ENCODE measurements at places on chromosomes 11 and 22.

- no peak for DNase-seq
These were observed 8.5 kb downstream of the TIMP3 start for GRCh38 chr22:32809786-32810554.

- DNase-seq, result no peak
These were observed 52.1 kb downstream of the LHFPL7 start for GRCh38 chr22:24894220-24894975.

GRCh38 chr11:106601684-106602297 lies 416.5 kb downstream of the GUCY1A2 start:
- no peak for DNase-seq

- no peak for DNase-seq
These were observed 45.5 kb downstream of the FAR1 start for GRCh38 chr11:13713982-13714381.

Data from cortex of kidney (tissue), 1 donor.